Head of caudate nucleus (tissue), 42 donors: ENCODE measurements at places on chromosomes 6 and 20.

GRCh38 chr6:139277587-139277986 lies 14.2 kb downstream of the TXLNB start:
- DNase-seq = no peak

DNA sequence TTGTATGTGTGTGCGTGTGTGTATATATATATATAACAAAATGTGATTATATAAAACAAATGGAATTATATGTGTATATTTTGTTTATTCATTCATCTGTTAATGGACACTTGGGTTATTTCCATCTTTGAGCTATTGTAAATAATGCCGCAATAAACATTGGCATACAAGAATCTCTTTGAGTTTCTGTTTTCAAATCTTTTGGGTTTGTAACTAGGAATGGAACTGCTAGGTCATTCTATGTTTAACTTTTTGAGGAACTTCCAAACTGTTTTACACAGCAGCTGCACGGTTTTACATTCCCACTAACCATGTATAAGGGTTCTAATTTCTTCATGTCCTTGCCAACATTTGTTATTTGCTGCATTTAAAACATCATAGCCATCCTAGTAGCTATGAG lies 39.9 kb upstream of the TGM2 start:
- DNase-seq = no peak

DNA sequence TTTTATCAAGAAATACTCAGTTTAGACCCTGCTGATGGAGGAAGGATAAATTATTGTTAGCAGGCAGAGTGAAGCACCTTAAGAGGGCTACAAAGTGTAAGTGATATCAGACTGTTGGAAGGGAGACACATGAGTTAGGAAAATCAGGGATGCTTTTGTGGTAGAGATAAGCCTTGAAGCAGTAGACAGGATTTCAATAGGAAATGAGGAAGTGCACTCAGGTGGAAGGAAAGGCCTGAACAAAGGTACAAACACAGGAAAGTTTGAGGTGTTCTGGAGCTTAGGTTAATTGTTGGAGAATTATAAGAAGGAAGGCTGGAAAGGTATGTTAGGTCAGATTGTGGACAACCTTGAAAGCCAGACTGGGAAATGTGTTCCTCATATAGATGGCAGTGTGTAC lies 7.6 kb downstream of the CYB5R4 start:
- no peak for DNase-seq

DNA sequence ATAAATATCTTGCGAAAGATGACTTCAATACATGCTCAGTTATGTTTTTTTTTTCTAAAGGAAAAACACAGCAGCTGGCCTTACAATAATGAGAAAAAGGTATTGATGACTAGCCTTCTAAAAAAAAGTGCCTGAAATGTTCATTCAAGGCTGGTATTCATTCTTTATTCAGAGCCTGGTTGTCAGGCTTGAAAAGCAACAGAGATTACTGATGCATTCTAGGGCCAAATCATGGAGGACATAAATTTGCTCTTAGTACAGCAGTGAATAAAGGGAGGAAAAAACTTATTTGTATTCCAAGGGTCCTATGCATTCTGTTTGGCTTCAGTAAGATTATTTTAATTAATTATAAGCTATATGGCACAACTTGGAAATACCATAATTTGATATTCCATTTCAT lies 83.5 kb downstream of the WASF1 start:
- no peak for DNase-seq

- DNase-seq = no peak
Observed at GRCh38 chr6:90369024-90369519, 72.4 kb upstream of the BACH2 start.

DNA sequence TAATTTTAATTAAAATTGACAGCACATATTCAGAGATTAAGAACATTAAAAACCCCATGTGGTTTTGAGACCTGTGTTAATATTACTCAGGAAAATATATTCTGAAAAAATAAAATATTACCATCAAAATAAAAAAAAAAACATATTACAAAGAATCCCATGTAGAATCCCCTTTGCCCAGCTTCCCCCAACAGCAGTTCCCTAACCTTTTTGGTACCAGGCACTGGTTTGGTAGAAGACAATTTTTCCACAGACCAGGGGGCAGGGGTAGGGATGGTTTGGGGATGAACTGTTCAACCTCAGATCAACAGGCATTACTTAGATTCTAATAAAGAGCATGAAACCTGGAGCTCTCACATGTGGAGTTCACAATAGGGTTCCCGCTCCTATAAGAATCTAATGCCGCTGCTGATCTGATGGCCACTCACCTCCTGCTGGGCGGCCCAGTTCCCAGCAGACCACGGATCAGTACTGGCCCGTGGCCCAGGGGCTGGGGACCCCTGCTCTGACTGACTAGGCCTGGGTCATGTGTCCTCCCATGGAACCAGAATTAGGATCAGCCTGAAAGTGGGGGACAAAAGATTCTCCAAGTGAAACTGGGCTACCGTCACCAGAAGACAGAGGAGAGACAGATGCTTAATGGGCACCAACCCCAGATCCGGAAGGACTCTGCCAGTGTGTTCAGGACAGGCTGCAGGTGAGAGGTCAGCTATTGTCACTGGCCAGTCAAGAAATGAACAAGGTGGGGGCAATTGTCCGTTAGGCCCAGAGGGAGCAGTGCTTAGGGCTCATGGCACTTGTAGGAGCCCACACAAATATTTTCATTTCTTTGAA lies 235.5 kb downstream of the PREX1 start:
- no peak for DNase-seq

GRCh38 chr6:170043881-170044790 lies 246.7 kb downstream of the DLL1 start:
- DNase-seq = no peak
